ENCODE measurements at places on chromosomes 2 and 18.
A peak's percentile ranks its signal among the peaks of the same experiment; 100 is the strongest.

- DNase-seq = no peak
Observed at GRCh38 chr2:165475277-165476004, 5.9 kb downstream of the CSRNP3 start.

DNA sequence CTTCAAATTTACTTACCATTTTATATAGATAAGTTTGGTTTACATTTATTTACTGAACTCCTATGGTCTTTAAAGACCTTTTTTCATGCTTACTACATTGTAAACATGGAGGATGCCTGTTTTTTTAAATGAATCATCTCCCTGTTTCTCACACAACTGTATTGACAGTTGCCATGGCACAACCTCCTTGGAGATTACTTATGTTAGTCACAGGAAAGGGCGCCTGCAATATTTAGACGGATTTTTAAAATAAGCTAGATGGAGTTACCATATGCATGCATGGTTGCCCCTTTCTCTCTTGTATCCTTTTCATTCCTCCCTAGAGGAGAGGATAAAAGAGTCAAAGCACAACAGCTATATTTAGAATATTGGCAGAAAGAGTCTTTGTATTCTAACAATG lies 34.8 kb upstream of the CCDC102B start:
- DNase-seq = no peak

DNA sequence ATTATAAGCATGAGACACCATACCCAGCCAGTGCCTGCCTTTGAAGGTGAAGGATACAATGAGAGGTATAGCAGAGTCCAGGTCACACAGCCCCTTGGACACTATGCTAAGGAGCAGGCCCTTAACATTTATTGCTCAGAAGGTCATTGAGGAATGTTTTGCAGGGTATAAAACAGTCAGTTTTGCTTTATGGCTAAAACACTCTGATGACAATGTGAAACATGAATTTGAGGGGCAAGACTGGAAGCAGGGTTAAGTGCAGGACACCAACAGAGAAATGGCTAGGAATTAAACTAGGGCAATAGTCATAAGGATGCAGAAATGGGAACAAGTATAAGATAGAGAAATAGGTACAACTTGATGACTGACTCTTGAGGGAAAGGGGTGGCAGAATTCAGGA lies 141.1 kb downstream of the METTL4 start:
- DNase-seq = no peak

- DNase-seq = no peak
Observed at GRCh38 chr2:67258831-67259230, 138.3 kb upstream of the ETAA1 start.

GRCh38 chr2:45047301-45047700 lies 38.0 kb upstream of the SIX2 start:
- no peak for DNase-seq

DNA sequence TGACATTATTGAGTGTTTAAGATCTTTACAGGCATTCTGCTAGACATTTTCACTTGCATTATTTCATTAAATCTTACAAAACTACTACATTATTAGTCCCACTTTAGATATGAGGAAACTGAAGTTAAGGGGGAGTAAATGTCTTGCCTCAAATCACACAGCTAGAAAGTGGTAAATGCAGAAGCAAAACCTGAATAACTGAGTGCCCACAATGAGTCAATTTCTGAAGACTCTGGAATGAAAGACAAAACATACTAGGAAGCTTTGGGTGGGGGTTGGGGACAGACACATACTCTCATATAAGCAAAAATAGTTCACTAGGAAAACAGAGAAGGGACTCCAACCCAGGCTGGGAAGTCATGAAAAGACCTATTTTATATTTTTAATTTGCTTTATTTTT lies 214.4 kb upstream of the LRATD1 start:
- DNase-seq = no peak

- DNase-seq = peak; percentile 49
Observed at GRCh38 chr18:36809590-36810381, 19.0 kb downstream of the TPGS2 start.

DNA sequence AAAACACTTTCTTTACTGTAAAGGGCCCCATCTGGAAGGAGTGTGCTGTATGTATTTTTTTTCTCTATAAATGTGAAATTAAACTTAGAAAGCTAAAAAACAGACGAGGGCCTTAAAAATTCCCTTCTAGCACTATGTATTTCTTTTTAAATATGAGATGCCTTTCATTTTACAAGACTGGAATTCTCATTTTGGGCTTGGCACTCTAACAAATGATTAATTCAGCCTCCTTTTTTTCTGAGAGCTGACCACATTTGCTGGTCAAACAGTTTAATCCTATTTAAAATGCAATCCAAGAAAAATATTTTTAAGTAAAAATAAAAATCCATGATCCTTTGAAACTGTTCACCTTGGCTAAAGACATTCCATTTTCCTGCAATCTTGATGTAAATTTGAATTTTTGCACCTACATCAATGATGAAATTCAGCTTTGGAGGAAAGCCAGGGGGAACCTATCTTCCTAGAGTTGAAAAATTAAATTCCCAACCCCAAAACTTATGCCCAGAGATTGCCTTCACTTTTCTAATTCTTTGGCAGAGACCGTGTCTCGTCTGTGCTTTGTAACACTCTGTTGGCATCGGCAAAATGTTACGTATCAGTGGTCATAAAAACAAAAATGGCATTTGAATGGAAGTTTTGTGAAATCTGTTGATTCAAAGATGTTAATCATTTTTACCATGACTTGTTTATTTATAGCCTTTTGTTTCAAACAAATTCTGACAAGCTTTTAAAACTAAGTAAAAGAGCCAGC lies 284.5 kb downstream of the ZNF521 start:
- no peak for DNase-seq

- no peak for DNase-seq
Observed at GRCh38 chr2:223464071-223464470, 138.1 kb downstream of the SCG2 start.

DNA sequence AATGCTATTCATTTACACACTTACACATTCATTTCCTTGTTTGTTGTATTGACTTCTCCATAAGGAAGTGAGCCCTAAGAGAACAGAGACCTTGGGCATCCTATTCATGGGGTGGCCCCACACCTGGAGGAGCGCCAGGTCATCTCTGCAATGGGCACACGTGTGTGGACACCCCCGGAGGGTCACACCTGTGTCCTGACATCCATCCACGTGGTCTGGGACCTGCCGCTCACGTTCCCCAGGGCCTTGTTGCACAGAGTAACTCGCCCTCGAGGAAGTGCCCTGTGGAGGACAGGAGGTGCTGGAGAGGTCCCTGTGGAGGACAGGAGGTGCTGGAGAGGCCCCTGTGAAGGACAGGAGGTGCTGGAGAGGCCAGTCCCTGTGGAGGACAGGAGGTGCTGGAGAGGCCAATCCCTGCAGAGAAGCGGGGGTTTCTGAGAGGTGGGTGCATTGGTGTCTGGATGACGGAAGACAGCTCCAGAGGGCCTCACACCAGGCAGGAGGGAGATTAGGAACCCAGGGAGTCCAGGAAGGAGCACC lies 73.2 kb upstream of the GPC1 start:
- no peak for DNase-seq

Data from activated CD8-positive, alpha-beta memory T cell treated with anti-CD3 and anti-CD28 coated beads, Interleukin-2, amount 10 ng/mL, durations not matched to agents 7 days and 5 days (primary cell).